ENCODE measurements at places on chromosomes 7 and 10.

DNA sequence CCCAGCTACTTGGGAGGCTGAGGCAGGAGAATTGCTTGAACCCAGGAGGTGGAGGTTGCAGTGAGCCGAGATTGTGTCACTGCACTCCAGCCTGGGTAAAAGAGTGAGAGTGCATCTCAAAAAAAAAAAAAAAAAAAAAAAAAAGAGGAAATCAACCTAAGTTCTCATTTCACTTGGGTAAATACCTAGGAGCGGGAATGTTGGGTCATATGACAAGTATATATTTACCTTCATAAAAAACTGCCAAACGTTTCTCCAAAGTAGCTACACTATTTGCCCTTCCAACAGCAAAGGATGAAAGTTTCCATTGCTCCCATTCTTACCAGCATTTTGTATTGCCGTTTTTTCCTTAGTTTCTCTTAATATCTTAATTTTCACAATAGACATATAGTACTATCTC lies 9.8 kb downstream of the P4HA1 start:
- no peak for DNase-seq

DNA sequence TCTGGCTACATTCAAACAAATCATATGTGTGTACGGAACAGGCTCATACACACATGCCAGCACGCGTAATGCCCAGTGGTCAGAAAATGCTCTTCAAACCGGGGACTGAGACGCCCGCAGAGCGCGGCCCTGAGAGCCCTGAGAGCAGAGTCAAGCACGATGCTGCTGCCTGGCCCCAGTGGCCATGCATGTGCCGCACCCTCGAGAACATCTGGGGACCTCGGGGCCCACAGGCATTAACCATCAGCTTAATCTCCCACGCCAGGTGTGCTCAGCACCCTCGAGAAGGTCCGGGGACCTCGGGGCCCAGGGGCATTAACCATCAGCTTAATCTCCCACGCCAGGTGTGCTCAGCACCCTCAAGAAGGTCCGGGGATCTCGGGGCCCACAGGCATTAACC lies 163.1 kb downstream of the PTPRN2 start:
- DNase-seq = no peak

DNA sequence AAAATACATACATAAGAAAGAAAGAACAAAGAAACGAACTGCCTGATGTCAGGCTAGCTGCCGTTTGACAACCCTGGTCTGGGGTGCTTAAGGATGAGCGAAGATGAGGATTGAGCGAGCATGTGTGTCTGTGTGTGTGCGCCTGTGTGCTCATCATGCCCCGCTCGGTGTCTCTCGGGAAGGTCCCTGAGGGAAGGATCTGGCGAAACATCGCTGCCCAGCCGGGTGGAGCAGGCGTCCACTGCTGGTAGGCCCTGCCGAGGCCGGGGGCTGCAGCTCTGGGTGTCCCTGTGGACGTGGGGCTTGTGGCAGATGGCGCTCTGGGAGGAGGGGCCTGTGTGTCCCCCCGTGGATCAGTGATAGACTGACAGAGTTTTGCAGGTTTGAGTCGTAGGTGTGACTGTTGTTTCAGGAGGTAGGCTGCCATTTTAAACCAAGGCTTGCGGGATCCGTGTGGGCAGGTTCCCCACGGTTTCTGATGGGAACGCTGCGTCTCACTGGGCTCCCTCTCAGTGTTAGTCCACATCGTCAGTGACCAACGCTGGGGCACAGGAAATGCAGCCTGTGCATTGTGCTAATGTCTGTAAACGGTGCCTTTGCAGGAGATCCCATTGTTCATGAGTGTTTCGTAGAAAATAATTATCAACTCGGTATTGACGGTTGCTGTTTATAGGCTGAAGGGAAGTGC lies 5.9 kb upstream of the SUN1 start:
- DNase-seq = no peak

DNA sequence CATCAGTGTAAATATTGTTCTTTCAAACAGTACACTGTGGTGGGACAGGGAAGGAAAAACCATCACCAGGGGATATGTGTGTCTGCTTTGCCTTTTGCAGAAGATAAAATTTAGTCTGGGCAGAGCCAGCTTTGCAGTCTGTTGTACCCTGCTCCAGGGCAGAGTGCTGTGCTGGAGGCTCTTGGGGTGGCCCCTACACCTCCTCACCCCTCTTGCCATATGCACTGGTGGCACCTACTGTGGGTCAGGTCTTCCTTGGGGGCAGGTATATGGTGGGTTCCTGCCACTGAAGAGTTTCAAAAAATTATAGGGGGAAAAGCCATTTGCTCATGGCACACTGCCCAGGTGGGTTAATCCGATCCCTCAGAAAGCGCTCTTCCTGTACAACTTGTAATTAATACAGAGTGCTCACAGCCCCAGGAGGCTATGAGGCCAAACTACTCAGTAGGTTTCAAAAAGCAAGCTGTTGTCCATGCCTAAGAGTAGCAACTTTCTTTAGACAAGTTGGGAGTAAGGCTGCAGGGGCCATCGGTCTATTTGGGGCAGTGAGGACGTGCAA lies 112.7 kb upstream of the BMPER start:
- DNase-seq = no peak

DNA sequence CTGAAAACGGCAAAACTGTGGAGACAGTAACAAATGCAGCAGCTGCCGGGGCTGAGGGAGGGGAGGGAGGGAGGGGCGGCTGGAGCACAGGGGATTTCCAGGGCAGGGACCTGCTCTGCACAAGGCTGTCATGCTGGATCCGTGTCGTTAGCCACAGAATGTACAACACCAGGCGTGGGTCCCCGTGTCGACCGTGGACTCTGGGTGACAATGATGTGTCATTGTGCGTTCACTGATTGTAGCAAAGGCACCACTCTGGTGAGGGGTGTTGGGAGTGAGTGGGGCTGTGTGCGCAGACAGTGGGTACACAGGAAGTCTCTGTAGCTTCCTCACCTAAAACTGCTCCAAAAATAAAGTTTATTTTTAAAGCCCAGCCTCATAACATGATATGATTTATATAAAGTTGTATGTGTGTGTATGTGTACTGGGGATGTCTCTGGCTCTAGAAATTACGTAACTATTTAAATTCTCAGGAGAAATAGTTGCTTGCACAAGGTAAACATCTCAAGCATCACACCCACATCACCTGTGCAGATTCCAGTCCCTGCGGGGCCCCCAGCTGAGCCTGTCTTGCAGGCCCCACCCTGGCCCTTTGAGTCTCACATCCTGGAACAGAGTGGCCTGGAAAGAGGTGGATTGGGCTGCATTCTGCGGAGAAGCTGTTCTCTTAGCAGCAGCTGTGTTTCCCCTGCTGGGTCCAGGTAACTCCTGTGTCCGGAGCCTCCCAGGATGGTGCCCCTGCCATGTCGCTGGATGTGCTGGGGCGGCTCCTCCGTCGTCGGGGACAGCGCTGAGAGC lies 135.7 kb downstream of the DYNC2I1 start:
- DNase-seq = no peak

- DNase-seq = peak; percentile 66
Measured at GRCh38 chr7:151038951-151039849, 9.1 kb upstream of the ASIC3 start.

All from stimulated activated CD4-positive, alpha-beta T cell treated with anti-CD3 and anti-CD28 coated beads, Interleukin-4, amount 100 ng/mL, for 4 hours (primary cell).